Endothelial cell (in vitro differentiated cells): ENCODE measurements at places on chromosomes 3 and 15. TPM values are rescaled to one million over a fixed set of nuclear protein-coding genes. Genes with fewer than 3 reads are reported as not detected.

DNA sequence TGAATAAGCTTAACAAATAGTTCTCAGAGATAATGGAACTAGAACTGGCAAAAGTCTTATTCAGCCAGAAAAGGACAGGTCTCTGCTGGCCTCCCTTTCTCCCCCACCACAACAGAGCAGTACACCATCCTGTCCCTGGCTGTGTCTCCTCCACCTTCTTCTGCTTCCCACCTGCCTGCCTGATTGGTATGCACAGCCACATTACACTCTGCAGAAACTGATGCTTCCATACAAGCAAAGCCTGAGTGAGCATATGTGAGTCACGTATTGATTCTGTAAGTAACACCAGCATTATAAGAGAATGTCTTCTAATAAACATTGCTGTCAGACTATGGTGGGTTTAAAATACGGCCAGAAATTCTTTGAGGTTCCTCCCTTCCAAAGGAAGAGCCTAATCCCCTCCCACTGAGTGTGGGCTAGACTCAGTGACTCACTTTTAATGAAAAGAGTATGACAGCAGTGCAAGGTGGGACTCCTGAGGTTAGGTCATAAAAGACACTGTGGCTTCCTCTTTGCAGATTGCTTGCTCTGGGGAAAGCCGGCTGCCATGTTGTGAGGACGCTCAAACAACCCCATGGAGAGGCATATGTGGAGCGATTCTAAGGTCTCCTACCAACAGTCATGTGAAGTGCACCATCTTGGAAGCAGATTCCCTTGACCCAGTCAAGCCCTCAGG, 44.4 kb downstream of the ANXA2 start:
- peaks cover 10% of the 10 kb centered on the region for H3K27me3 ChIP-seq
- H3K27ac ChIP-seq, result no peak overlapping the region
- no peaks in the 10 kb centered on the region for H3K4me1 ChIP-seq
- no peak for DNase-seq

- H3K4me1 ChIP-seq, result no peaks in the 10 kb centered on the region
- DNase-seq, result no peak
- no peaks in the 10 kb centered on the region for H3K36me3 ChIP-seq
Measured at GRCh38 chr15:88267720-88268119, 11.2 kb upstream of the NTRK3 start.

GRCh38 chr3:9826815-9827573, 16.8 kb downstream of the RPUSD3 start:
- H3K27me3 ChIP-seq, result peaks cover 3% of the 10 kb centered on the region
- H3K4me3 ChIP-seq, result no peak overlapping the region
- no peaks in the 10 kb centered on the region for H3K4me1 ChIP-seq
- peaks cover 4% of the 10 kb centered on the region for H3K36me3 ChIP-seq

GRCh38 chr3:62259924-62260323, 113.4 kb downstream of the FEZF2 start:
- no peak for DNase-seq
- H3K27me3 ChIP-seq, result peaks cover 2% of the 10 kb centered on the region
- no peak overlapping the region for H3K4me3 ChIP-seq
- peaks cover 5% of the 10 kb centered on the region for H3K36me3 ChIP-seq
- H3K4me1 ChIP-seq, result no peaks in the 10 kb centered on the region

DNA sequence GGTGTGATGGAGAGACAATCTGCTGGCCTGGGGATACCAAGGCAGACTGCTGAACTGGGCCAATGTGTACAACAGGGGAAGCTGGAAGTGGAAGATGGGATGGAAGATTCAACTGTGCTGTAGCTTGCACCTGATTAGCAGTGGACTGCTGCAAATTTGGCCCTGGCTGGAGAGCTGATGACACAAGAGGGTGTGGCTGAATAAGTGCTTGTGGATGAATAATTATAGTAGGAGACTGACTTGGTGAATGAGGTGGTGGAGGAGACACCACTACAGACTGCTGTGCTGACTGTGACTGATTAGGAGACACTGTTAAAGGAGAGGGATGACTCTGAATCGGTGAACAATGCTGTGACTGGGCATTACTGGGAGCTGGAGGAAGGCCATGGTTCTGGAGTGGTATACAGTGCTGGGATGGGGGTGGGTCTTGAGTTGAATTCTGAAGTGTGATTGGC, 52.5 kb downstream of the PHC3 start:
- no peaks in the 10 kb centered on the region for H3K4me1 ChIP-seq
- H3K36me3 ChIP-seq, result peaks cover 17% of the 10 kb centered on the region
- no peak overlapping the region for H3K27ac ChIP-seq
- H3K4me3 ChIP-seq, result peak overlapping the region; percentile 16

The MYL3 gene
- total RNA-seq, result not detected

The C2CD4A gene
- total RNA-seq, result 0.18 TPM

The TMEM40 gene
- total RNA-seq, result not detected
